ENCODE measurements at places on chromosomes 5 and 9.
A peak's percentile ranks its signal among the peaks of the same experiment; 100 is the strongest.

DNA sequence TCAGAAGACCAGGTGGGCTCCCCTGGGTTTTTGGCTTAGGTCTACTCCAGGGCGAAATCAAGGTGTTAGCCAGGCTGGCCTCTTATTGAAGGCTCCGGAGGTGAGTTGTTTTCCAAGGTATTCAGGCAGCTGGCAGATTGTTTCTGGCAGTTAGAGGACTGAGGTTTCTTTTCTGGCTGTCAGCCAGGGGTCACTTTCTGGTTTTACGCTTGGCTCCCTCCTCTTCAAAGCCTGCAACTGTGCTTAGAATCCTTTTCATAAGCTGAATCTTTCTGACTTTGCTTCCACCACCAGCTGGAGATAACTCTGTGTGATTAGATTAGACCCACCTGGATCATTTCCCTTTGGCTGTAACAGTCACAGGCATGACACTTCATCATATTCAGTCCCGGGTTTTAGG is 24.6 kb downstream of the RFK start:
- DNase-seq = no peak

DNA sequence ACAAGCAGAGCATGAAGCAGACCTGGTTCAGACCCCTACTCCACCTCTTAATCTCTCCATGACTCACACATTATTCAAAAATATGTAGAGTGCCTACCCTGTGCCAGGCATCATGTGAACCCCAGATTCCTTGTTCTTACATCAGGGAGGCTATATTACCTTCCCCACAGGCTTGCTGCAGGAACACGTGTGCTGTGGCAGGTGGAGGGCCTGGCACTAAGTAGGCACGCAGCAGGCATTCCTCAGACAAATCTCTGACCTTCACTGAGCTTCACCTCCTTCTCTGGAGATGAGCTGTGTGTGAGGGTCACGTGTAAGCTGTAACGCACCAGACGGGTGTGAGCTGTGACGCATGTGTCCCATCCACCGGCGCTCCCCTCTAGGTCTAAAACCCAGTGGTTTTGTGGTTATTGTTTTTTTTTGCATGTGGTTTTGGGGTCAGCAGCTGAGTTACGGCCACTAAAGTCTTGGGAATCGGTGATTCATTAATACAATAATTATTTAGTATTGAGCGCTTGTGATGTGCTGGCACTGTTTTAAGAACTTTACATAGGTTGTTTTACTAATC is 30.3 kb downstream of the ANGPTL2 start:
- DNase-seq = no peak

DNA sequence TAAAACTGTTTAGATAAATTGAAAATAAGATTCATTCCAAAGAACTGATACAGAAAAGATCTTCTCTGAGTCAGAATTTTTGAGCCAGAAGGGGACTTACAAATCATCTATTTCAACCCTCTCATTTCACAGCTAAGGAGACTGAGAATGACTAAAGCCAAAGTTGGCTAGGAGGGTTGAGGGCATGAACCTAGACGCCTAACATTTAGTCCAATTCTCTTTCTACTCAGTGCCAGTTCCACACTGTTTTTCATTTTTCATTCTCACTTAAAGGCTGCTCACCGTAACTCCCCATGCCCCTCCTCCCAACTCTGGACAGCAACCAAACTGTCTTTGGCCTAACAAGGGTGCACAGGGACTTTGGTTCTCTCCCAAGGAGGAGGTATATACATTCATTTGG is 364.0 kb downstream of the NDUFS4 start:
- no peak for DNase-seq

GRCh38 chr5:179265514-179266290 is 79.6 kb downstream of the ADAMTS2 start:
- DNase-seq = peak; percentile 99

- DNase-seq = no peak
Observed at GRCh38 chr5:176650354-176650884, 3.1 kb downstream of the TSPAN17 start.

DNA sequence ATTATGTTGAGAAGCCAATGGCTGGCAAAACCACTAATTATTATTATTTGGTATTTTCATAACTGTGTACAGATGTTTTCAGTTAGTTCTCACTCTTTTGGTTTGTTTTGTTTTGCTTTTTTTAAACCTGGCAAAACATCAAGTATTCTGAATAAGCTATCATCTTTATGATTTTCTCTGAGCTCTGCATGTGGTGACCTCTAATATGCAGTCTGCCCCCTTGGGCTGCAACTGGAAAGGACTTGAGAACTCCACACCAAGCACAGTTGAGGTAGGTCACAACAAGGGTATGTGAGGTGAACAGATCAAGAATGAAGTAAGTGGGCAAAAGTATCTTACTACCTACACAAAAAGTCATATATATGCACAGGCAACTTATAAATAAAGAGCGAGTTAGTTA is 202.2 kb downstream of the NFIB start:
- peak; percentile 73 for DNase-seq

- no peak for DNase-seq
Observed at GRCh38 chr5:65989158-65989557, 62.8 kb downstream of the ERBIN start.

- DNase-seq = no peak
Observed at GRCh38 chr9:113918697-113919350, 42.7 kb downstream of the ZNF618 start.

DNA sequence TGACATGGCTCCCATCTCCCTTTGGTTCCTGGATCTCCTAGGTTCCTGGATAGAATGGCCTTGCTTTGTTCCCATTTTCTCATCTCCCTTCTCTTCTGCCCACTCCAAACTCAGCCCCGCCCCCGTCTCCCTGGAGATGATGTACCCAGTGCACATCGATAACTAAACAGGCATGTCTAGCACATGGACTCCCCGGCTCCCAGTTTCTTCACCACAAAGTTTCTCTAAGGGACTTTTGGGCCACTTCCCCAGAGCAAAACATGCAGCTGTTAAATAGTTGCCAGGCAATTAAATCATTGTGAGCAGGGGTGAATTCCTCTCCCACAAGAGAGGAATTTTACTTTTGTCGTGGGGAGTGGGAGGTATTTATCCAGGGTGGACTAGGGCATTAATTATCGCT is 259.0 kb downstream of the GADD45G start:
- DNase-seq = no peak

GRCh38 chr9:14517154-14517906 is 175.9 kb downstream of the ZDHHC21 start:
- no peak for DNase-seq

- DNase-seq = no peak
Observed at GRCh38 chr9:92292338-92293074, 991 bp downstream of the IARS1 start.

DNA sequence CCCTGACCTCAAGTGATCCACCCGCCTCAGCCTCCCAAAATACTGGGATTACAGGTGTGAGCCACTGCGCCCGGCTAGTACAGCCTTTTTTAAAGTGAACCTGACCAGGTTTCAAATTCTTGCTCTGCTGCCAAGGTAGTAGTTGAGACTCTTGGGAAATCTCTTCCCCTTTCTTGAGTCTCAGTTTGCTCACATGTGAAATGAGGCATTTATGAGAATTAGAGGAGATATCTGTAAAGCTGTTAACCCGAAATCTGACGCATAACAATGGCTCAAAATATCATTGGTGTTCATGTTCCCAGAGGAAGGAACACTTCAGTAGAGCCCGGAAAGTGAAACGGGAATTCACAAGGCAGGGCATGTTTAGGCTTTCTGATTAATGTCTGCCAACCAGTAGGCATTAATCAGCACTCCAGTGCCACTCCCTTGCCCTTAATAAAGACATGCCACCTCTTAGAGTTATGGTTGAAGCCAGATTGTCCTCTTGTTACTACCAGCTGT is 1.5 kb downstream of the ARPC5L start:
- DNase-seq = no peak

GRCh38 chr9:76984486-76984885 is 35.0 kb upstream of the FOXB2 start:
- no peak for DNase-seq

DNA sequence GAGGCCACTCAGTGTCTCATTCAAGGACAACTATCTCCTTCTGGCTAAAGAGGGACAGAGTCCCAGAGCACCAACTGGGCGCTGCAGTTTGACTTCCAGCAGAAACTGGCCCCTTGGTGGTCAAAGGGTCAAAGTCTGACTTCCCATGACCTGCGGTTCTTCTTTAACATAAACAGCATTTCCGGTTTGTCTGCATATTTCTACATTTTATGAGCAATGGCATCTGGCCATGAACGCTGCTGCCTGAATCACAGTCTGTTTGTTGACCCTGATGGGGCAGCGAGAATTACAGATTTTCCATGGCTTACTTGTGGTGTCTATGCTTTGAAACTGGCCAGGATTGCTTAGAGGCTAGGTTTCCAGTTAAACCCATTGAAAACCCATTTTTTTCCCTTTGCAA is 1.3 kb downstream of the TNFSF15 start:
- DNase-seq = peak; percentile 60

DNA sequence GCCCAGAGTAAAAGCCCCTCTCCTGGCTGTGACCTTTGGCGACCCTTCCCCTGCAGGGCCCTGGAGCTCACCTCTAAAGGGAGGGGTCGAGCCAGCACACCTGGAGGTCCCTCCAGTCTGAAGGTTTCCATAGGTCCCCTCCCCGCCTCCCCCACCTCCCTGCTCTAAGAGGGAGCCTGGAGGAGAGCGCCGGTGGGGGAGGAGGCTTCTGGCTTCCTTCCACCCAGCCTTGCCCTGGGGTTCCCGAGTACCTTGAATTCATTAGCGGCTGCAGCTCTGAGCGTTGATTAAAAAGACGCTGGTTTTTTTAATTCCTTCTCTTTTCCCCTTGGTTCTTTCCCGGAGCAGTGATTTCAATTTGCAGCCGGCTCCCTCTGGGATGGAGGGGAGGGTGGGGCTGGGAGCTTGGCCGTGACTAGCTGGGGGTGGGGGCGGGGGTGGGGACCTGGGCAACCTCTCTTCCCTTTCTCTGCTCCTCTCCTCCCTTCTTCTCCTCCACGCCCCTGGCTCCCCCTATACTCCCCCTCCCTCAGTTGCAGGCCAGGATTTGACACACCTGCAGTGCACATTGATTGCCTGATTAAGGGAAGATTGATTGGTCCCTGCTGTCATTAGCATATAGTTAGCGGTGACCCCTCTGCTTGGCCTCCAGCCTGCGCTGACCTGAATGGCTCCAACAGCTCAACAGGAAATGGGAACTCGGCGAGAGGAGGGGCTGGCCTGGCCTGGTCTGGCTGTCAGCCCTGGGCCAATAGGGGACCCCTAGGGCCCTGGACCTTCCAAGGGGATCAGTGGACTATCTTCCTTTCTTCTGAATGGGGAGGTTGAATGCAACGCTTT is 67.5 kb upstream of the RAPGEF1 start:
- no peak for DNase-seq

GRCh38 chr5:13201022-13201421 is 743.5 kb downstream of the DNAH5 start:
- DNase-seq = no peak

DNA sequence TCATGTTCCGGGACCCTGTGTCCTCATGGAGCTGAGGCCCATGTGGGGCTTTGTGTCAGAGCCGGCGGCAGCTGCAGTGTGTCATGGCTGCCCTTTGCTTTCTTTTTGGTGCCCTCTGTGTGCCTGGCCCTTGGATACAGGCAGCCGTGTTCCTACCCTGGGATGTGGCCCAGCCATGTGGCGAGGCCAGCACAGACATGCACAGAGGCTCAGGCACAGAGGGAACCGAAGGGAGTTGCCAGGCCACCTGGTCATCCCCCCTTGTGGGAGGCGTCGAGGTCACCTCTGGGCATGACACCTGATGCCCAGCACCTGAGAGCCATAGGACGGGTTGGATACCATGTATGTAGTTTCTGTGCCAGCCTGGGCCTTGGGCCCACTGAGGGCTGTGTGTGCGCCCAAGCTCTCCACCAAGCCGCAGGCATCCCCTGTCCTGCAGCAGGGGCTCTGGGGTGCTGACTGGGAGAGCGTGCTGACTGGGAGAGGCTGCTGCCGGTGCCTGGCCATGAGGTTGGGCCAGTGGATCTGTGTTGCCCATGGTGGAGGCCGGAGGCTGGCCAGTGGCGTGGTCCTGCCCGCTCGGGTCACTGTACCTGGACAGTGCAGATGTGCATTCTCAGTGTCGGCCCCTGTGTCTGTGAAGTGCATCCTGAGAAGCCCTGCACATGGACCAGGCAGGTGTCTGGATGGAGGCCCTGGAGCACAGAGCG is 4.8 kb downstream of the NKD2 start:
- DNase-seq = no peak

GRCh38 chr5:93821891-93822415 is 80.6 kb upstream of the POU5F2 start:
- DNase-seq = no peak

DNA sequence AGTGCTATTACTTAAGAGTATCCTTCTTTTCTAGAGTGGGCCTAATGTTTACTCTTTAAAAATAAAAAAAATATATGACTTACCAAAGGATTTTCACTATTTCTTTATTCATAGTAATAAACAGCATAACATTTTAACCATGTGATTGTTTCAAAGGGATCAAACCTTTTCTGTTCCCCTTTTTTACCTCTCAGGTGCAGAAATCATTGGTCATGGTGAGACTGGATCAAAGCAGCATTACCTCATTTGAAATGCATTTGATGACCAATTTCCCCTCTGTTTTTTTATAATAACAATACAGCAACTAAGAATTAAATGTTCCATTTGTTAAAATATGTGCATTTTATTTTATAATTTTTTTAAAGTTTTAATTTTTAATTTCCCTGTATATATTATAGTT is 598.0 kb upstream of the RGMB start:
- DNase-seq = no peak

DNA sequence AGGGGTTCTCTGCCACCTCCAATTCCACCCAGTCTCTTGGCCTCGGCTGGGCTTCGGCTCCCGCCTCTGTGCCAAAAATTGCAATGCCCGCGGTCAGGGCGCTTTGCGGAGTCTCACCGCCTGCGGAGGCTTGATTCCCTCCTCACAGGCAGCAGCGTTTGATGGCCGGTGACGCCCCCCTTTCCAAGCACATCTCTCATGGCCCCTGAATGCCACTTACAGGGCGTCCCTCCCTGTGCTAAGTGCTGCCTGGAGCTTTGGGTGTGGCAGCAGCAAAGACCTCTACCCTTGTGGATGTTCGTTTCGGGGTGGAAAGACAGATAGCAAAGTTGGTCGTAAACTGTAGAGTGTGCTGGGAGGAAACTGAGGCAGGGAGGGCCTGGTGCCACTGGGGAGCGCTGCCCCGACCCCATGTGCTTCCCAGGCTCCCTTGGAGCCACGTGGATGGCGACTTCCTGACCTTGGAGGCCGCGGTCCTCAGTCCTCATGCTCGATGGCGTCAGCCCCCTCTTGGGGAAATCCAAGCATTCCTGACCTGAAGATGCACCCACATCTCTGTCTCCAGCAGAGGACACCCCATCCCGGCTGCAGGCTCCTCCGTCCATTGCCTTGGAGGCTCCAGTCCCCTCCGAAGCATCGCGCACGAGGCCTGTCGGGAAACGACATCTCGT is 249.2 kb upstream of the IRX4 start:
- DNase-seq = no peak

- DNase-seq = no peak
Observed at GRCh38 chr9:93774331-93775102, 180.6 kb downstream of the BARX1 start.

DNA sequence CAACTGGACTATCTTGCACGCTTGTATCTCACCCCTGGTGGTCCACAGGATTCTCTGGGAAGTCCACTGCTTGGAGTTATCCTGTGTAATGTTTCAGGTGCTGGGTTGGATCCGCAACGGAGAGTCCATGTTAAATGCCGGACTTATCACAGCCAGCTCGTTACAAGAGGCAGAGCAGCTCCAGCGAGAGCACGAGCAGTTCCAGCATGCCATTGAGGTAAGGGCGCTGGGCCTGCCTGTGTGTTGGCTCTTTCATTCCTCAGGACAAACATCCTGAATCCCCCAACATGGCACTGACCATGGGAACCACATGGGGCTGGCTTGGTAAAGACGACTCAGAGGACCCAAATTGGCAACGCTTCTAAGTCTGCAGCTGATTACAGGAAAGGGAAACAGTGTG is 214.8 kb upstream of the OTULINL start:
- no peak for DNase-seq
